Mesenteric fat pad (tissue), 1 donor: ENCODE measurements at places on chromosomes 7 and 10. TPM values are rescaled to one million over a fixed set of nuclear protein-coding genes. Genes with fewer than 3 reads are reported as not detected.

GRCh38 chr7:151863386-151864079 lies 13.4 kb downstream of the PRKAG2 start:
- DNase-seq = no peak

DNA sequence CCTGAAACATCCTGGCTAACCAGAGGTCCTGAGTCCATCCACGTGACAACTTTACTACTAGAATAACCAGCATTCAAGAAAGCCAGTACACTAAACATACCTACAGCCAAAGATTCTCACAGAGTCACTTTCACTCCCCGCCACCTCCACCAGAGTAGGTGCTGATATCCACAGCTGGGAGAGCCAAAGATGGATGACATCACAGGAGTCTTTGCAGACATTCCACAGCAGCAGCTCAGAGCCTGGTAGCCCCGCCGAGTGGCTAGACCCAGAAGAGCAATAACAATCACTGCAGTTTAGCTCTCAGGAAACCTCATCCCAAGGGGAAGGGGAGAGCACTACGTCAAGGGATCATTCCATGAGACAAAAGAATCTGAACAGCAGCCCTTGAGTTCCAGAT lies 13.5 kb upstream of the ADAM22 start:
- no peak for DNase-seq

GRCh38 chr10:49751216-49751615 lies 10.9 kb downstream of the OGDHL start:
- DNase-seq = peak; percentile 49

DNA sequence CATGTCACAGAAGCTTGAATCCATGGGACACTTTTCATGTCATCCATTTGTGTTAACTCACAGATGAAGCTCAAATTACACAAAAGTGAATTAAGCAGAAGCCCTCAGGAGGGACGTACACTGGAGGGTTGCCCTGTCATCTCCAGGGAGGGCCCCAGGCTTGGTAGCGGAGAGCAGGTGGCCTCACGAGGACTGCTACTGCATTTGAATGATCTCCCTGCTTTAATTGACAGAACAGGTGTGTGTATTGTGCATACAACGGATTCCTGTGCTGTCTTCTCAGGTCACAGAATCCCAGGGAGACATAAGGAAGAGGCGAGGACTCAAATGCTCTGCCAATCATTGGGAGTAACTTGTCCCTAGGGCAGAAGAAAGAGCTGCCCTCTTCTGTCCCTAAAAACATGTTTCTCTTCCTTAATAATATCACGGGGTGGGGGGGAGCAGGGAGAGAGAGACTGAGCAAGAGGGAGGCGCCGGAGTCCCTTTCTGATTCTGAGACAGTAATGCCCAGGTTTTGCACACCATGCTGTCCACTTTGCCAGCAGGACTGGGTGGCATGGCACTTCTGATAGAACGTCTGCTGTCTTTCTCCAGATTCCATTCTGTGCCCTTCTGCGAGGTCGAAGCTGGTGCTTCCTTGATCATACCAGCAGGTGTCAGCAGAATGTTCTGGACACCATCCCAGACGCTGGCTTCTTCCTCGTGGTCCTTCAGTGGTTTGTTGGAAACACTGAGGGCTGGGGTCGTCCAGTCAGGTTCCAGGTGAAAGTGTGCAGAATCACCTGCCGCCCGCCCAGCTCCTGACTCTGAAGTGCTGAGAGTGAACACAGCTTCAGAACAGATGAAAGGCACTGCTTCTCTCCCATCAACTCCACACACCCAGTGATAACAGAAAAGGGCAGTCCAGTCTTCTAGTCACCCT lies 26.2 kb upstream of the RASGEF1A start:
- no peak for DNase-seq

GRCh38 chr10:67622511-67622910 lies 73.5 kb downstream of the CTNNA3 start:
- no peak for DNase-seq

DNA sequence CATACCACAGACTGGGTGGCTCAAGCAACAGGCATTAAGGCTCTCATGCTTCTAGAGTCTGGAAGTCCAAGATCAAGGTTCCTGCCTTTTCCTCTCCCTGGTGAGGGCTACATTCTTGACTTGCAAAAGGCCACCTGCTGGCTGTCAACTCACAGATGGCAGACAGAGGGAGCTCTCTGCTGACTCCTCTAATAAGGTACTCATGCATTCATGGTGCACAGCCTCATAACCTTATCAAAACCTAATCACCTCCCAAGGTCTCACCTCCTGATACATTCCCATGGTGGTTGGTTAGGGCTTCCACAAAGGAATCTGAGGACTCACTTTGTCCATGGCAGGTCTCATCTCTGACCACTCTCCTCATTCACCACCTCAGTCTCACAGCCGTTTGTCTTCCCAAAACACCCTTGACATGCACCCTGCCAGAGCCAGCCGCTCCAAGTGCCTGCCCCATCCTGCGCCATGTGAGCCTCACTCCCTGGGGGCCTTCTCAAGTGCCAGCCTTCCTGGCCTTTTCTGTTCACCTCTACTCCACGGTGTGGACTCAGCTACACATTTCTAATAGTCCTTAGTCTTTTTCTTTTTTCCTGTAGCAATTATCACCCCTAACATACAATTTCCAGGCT lies 400.3 kb upstream of the ADARB2 start:
- DNase-seq = no peak

Gene RHBDD2
- 78.3 TPM for total RNA-seq

DNA sequence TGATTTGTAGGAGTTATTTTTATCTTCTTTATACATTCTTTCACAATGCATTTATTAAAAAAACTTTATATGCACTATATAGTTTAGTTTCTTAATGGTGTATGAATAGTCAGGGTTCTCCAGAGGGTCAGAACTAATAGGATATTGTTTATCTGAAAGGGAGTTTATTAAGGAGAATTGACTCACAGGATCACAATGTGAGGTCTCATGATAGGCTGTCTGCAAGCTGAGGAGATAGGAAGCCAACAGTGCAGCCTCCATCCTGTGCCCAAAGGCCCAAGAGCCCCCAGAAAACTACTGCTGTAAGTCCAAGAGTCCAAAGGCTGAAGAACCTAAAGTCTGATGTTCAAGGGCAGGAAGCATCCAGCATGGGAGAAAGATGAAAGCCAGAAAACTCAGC lies 192.8 kb upstream of the AHR start:
- no peak for DNase-seq

DNA sequence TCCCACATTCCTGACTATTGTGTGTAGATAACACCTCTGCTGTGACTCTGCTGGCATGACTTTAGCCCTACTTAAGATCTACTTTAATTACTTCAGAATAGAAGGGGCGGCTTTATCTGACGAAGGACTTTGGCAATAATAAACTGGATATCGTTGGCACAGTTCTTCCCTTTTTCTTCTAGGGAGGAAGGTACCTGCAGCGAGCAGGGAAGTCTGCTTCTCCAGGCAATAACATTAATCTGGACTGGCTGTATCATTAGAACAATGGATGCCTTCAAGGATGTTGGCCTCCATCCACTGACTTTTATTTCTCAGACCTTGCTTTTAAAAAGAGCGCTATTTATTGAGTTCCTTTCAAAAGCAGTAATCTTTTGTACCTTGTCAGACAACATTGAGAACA lies 172.6 kb upstream of the THSD7A start:
- no peak for DNase-seq

GRCh38 chr10:92203919-92204623 lies 86.8 kb downstream of the CPEB3 start:
- DNase-seq = no peak

Gene NKX6-2
- total RNA-seq = not detected

- no peak for DNase-seq
Observed at GRCh38 chr10:115525141-115525540, 432.0 kb downstream of the ATRNL1 start.

GRCh38 chr10:106167946-106168345 lies 996.6 kb downstream of the SORCS1 start:
- no peak for DNase-seq

DNA sequence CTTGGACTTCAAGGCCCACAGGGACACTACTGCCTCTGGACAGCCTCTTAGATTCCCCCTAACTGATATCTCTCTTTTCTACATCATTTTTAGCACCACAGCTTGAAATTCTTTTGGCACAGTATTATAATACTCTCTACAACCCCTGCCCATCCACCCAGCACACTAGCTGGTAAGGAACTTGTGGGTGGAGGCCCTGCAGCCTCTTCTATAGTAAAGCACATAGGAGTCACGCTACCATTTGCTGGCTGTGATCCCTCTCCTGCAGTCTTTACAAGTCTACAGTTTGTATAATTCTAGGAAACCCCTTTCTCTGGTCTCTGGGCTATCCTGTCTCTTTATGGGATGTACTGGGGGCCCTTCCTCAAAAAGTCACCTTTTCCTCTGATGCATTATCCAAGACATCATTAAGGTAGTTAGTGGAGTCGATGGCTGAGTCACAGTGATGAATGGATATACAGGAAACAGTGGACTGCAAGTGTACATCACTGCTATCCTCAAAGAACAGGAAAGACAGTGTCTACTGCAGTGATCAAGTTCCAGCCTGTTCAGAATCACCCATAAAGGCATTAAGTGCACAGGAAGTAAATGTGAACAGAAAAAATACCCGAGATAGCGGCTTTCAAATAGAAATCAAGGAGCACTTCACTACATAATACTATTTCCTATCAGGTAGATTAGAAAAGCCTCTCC lies 54.4 kb downstream of the STK17A start:
- no peak for DNase-seq

DNA sequence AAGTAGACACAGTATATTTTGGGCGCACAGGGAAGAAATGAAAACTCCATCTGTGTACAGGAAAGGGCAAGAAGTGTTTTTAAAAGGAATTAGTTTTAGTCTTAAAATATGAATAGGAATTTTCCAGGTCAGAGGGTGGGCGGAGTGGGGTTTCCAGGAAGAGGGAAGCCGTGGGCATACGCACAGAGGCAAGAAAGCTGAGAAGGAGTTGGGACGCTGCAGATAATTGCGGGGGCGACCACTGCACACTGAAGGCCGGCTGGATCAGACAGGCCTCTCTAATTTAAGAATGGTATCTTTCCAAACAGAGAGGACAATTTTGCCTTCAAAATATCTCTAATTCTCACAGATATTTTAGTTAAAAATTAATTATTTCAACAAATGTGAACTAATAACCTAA lies 189.1 kb upstream of the INHBA start:
- no peak for DNase-seq

- no peak for DNase-seq
Observed at GRCh38 chr10:112766636-112767035, 183.4 kb upstream of the TCF7L2 start.

GRCh38 chr10:30432622-30433305 lies 1.2 kb upstream of the MAP3K8 start:
- no peak for DNase-seq

DNA sequence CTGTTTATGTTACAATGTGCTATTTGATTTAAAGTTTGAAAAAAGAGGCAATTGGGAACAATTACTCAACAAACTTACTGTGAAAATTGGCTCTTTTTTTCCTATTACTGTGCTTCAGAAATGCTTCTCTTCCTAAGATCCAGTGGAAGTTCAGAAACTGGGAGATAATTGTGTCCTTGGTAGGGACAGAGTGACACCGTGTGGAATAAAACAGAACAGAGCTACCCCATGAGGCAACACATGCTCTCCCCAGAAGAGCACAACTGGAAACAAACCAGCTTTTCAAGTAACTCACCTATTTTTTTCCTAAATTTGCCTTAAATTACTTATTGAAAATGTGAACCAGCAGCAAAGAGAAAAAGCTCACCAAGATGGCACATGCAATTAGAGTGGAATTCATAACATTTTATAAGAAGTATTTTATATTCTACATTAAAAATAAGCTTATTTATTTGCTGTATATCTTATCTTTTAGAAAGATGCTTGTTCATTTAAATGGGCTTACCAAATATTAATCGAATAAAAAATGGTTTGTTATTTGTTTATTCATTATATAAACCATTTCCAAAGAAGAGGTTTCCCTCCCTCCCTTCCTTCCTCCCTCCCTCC lies 346.1 kb upstream of the ANKRD30A start:
- no peak for DNase-seq

DNA sequence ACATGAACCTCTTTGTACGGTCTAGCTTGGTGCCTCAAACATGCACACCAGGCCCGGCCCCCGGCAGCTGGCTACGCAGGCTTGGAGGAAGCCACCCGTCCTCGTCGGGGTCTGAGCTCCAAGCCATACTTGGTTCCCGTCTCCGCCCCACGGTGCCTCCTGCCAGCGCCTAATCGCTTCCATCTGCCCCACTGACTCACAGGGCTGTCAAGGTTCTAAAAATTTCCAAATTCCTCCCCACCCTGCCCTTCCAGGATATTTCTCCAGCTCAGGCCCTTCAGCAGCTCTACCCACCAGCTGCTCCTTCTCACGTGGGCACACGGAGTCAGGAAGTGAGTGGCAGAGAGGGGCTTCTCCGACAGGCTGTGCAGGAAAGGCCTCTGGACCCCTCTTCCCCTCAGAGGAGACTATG lies 38.8 kb downstream of the TMEM270 start:
- no peak for DNase-seq

DNA sequence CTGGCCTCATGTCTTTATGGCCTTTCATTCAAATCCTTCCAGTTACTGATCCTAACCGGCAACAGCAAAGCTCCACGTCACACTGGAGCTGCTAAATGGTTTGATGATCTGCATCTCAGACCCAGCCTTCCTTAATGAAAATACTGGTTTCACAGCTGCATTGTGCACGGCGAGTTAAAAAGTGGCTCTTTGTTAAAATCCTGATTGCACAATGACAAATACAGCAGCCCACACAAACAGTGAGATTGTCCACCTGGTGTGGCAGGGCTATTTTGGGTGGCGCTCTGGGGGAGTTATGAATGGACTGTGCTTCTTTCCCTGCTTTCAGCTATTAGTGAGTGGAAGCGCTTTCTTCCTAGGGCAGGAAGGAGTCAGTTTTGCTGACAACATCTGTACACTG lies 63.4 kb upstream of the C1QL3 start:
- DNase-seq = no peak
